ENCODE measurements at places on chromosomes 11 and 22.

DNA sequence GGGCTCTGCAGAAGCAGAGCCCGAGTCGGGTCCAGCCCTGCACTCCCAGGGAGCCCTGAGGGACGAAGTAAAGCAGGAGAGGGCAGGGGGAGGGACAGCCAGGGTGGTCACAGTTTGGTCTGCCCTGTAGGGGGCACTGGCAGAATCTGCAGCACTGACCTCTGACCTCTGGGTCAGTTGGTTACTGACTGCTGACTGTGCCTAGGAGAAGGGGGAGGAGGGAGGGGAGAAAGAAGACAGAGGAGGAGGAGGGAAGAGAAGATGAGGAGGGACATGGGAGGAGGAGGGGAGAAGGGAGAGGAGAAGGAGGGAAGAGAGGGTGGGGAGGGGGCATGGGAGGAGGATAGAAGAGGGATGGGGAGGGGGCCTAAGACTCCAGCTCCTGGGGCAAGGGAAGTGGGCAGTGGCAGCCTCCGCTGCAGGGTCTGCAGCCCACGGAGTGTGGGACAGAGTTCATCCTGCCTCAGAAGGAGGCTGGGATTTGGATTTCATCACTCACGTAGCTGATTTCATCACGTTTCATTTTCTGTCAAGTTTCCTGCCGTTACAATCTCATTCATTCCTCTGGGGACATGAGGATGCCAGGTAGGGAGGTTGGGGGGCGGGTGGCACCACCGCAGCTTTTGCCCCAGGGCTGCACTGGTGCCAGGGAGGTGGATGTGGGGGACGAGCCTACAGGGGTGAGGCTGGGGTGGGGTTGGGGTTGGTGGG, 55.2 kb downstream of the FLRT1 start:
- DNase-seq = no peak

DNA sequence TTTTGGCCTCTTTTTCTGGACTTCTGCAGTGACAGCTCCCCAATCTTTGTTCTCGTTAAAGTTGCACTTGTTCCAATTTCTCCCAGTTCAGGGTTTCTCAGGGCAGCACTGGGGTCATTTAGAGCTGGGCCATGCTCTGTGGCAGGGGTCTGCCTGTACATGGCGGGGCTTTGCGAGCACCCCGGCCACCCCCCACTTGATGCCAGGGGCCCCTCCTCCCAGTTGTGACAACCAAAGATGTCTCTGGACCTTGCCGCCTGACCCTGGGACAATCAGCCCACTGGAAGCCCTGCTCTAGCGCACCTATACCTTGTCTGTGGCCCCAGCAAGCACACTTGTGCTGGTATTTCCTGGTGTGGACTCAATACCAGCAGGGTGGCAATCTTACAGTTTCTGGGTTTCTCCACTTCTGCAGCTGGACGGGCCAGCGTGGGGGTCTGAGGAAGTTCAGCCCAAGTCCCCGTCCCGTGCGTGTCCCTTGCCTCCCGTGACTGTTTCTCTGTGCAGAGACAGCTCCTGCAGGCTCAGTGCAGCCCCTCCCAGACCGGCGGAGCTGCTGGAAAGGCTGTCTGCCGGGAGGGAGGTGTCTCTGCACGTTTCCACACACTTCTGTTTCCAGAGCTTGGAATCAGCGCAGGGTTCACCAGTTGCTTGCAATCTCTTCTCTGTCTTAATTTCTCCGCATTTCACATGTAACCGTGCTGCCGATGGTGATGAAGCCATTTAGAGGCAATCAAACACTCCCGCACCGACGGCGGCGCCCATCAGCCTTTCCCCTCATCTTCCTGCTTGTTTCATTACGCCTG, 1328.9 kb downstream of the BRD1 start:
- DNase-seq = no peak

- DNase-seq = no peak
Observed at GRCh38 chr22:37186997-37187522, 987 bp downstream of the C1QTNF6 start.

GRCh38 chr11:133306019-133306418, 226.3 kb downstream of the OPCML start:
- DNase-seq = no peak

DNA sequence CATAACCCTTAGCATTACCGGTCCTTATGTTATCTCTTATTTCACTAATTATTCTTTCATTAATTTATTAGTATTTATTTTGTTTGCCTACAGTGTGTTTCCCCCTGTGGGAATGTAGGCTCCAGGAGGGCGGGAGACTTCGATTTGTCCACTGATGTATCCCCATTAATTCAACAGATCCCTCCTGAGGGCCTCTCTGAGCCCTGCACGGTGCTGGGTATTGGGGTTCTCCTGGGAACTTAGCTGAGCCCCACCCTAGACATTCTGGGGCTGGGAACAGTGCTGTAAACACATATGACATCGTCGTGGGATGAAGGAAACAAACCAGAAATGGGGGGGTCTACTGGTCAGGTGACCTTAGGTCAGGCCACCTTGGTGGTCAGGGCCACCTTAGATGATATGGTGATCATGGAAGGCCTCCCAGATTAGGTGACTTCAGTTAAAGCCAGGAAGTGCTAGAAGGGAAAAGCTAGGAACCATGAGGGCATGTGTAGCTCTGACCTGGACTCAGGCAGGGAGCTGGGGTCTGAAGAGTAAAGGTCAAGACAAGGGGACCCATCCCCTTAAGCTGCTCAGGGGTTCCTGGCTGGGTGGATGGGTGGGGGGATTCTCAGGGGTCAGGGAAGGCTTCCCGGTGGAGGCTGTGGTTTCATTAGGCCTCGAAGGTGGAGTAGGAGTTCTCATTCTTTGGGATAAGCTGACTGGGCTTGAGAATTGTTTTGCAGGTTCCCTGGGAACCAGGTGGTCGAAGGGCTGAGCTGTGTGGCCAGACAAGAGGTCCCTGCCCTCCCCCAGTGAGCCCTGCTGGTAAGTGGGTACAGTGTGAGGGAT, 1.0 kb downstream of the PHETA2 start:
- no peak for DNase-seq

- DNase-seq = no peak
Observed at GRCh38 chr11:71936825-71937224, 8.0 kb downstream of the RNF121 start.

DNA sequence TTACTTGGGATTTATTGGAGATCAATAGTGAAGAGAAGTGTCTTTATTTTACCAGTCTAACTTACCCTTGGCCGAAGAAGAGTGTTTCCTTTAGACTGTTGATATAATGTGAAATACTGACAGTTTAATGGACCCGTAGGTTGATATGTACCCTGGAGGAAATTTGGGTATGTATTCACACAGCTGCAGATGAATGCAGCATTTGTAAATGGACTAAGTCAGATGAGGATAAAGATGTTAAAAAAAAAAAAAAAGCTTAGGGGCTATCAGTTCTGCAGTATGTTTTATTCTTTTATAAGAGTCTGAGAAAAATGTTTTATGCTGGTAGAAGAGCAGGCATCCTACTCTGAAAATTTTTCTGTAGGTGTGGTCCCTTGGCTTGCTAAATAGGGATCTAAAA, 2.7 kb downstream of the REXO2 start:
- no peak for DNase-seq
